GM23338 (cell line): ENCODE measurements at places on chromosomes 4 and X.

DNA sequence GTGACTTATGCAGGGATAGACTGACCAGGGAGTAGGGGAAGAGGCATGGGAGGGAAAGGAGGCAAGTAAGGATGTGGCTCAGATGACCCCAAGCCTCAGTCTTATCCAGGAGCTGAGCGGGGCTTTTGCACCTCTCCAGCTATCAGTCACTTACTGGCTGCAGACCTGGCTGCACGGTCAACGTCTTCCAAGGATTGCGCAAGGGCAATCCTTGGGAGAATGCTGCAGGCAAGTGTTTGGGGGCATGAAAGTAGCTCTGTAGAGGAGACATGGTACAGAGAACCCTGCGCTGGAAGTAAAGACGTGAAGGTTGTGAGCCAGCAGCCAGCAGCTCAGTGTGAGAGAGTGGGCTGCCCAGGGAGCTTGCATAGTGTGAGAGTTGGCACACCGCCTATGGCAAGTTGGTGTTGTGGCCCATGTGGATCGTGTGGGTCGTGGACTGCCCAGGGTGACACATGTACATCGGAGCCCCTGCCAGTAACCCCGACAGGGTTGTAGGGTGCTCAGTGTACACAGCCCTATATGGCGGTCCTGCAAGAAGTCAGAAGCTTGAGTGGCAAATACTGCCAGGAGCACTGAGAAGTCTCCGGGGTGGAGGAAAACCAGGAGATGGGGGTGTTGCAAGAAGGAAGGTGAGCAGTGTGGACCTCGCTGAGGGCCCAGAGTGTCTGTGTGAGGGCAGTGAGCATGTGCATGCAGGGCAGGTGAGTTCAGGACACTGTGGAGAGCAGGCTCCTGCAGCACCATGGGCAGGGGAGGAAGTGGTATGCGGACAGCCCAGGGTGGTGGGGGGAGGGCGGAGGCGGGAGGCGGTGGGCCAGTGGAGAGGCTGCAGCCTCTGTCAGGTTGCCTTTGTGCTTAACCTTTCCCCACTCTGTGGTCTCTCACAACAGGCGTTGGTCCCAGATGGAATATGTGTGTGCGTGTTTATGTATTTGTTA lies 50.9 kb downstream of the KIT start:
- no peak for DNase-seq

GRCh38 chr4:94933799-94934198 lies 176.0 kb downstream of the BMPR1B start:
- DNase-seq = no peak

GRCh38 chrX:49884290-49884862 lies 5.1 kb downstream of the USP27X start:
- peak; percentile 71 for DNase-seq

GRCh38 chr4:153771046-153771445 lies 11.2 kb upstream of the RNF175 start:
- DNase-seq = no peak

DNA sequence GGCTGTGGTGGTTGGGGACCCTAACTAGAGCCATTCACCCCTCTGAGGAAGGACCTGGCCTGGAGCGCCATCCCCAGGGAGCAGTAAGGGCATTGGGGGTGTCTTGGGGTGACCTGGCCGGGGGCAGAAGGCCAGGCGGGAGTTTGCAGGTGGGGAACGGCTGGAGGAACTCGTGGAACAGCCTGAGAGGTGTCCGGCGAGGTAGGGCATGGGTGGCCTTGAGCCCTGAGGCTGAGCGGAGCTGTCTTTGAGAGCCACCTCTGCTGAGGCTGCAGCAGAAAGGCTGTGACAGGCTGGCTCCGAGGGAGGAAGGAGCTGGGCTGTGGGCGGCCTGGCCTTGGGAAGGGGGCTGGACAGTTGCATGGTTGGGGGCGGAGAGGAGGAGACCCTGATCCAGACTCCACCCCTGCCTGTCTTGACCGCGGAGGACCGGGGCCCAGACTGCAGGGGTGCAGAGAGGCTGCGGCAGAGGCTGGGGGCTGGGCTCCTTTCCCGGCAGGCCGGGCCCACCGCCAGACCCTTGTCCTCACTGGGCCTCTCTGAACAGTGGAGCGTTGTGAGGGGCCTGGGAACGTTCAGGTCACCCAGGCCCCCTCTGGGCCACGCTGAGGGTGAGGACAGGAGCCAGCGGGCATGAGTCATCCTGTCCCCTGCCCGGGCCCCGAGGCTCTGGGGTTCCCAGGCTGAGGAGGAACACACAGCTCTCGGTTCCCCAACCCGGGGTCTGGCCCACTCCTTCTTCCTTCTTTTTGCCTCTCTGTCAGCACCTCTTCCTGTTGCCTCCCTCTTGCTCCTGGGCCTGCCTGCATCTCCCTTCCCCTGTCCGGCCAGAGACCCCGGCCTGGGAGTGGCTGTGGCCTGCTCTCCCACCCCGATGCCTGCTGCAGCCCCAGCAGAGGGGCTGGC lies 8.1 kb downstream of the SH3BP2 start:
- peak; percentile 80 for DNase-seq
